Ureter (tissue), 1 donor: ENCODE measurements at places on chromosomes 2 and 18. TPM values are rescaled to one million over a fixed set of nuclear protein-coding genes. Genes with fewer than 3 reads are reported as not detected.

GRCh38 chr18:10490401-10491165 lies 35.2 kb upstream of the NAPG start:
- DNase-seq, result no peak

GRCh38 chr2:160609346-160609745 lies 115.7 kb upstream of the RBMS1 start:
- DNase-seq, result no peak

The IKZF2 gene
- total RNA-seq, result 118 TPM

DNA sequence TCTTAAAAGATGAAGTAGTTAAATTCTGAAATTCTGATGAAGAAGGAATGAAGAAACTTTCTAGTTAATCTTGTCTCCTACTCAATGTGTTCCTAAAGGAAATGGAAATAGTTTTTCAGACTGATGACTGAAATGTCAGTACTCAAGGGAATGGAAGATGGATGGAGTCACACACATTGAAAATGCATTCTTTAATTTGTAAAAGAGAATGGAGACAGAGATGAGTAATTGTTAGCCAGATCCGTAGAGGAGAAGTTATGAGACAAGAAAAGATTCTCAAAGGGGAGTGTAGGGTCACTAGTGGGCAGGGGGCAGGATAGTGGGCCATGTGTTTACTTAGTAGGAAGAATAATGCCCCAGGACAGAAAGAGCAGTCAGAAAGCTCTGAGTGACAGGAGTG lies 13.3 kb downstream of the ZSWIM2 start:
- no peak for DNase-seq

- no peak for DNase-seq
Observed at GRCh38 chr2:160111951-160112798, 49.8 kb upstream of the PLA2R1 start.

DNA sequence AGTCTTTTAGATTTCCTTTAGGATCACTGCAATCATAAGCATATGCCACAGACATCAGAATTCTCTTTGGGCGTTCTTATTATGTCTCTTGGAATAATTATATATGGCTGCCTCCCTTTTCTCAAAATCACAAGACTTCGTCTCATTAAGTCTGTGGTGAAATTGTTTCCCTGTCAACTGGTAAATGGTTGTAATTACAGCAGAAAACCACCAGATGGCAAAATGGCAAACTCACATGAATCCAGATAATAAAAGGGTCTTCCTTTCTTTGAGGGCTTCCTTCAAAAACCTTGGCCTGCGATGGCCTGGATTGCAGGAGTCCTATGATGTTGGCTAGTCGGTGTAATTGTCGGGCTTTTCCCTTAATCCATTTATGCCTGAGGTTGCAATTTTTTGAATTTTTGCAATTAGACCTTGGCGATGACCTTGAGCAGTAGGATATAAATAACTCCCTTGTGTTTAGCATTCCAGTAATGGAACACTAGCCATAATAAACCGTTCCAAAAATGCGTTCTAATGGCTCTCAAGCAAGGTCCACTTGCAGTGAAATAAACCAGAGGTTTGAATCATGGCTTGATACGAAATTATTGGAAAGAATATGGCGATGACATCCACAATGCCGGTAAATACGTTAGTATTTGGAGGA lies 656.4 kb downstream of the MBD2 start:
- no peak for DNase-seq

- no peak for DNase-seq
Observed at GRCh38 chr2:177303939-177304338, 39.4 kb upstream of the NFE2L2 start.

GRCh38 chr18:75473316-75473715 lies 45.8 kb upstream of the SMIM21 start:
- DNase-seq, result no peak
